CD8-positive, alpha-beta T cell (primary cell): ENCODE measurements at places on chromosomes 5 and 9.
A peak's percentile ranks its signal among the peaks of the same experiment; 100 is the strongest.

DNA sequence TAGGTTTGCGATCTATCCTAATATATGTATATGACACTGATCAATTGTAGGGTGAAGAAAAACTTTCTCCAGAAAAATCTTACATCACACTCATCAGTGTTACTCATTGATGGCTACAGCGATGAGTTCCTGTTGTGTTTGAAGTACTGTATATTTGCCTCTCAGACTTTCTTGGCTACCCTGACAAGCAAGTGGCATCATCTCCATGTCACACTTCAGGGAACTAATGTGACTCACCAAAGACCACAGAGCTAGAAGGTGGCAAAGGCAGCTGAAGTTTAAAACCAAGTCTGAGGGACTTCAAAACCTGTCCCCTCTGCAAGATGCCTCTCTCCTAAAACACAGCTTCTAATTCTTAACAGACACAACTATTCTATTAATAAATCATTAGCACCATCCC, 451.4 kb downstream of the CTNND2 start:
- DNase-seq = no peak

DNA sequence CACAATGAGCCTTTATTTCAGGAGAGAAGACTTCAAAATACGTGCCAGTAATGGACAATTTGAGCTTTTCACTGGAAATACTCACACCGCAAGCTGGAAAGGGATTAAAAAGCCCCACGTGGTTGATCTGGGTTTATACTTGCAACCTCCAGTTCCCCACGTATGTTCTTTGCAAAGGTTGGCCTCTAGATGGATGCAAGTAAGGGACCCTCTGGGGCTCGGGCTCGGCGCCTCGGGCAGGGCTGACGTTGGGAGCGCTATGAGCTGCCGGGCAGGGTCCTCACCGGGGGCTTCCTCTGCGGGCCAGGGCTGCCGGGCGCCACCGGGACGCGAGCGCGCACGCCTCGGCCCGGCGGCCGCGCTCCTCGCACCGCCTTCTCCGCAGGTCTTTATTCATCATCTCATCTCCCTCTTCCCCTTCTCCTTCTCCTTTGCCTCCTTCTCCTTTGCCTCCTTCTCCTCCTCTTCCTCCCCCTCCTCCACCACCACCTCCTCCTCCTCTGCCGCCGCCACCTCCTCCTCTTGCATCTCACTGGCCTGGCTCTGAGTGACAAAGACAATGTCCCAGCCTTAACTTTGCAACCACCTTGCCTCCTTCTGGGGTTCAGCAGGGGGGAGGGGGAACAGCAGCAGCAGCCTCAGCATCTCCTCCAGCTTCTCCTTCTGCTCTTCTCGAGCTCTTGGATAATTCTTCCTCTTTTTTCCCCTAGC, 701 bp upstream of the ZNF462 start:
- DNase-seq = no peak

GRCh38 chr9:126611592-126612325, 2.0 kb upstream of the LMX1B start:
- DNase-seq = peak; percentile 56

GRCh38 chr5:172140120-172140519, 47.9 kb downstream of the STK10 start:
- DNase-seq = no peak

GRCh38 chr5:137935190-137935589, 45.9 kb downstream of the PKD2L2 start:
- DNase-seq = no peak

- peak; percentile 13 for DNase-seq
Measured at GRCh38 chr9:101711330-101711941, 27.0 kb downstream of the GRIN3A start.

- DNase-seq = no peak
Measured at GRCh38 chr5:179505636-179506261, 44.6 kb upstream of the RUFY1 start.

GRCh38 chr9:137899551-137900360, 22.2 kb downstream of the CACNA1B start:
- DNase-seq = no peak

DNA sequence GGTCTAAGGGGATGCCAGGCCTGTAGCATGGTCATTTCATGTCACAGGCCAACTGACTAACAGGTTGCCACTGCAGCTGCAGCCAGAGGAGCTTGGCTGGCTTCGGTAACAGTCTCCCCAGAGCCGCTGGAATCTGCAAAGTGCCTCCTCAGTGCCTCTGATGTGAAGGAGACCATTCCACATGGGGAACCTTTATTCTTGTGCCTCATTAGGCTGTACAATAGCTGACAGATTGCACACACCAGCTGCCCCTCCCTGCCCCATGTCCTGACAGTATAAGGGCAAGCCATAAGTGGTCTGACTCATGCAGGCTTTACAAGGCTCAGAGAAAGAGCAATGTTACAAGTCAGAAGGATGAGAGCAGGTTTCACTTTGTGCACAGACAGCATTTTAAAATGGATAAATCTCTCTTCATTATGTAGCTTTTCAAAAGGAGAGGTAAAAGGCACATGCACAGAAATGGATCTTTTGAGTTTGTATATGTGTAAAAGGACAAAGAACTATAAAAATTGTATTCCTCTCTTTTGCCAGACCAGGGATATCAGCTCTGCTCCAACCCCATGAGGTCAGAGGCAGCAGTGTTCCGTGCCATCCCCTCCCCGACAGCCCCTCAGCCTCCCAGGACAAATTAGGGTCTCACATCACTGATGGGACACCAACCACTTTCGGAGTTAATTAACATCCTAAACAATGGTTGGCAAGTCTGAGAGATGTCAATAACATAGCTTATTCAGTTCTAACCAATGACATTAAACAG, 467.8 kb downstream of the TMEM232 start:
- no peak for DNase-seq

- DNase-seq = no peak
Measured at GRCh38 chr9:108536836-108537601, 318.8 kb downstream of the ACTL7B start.

DNA sequence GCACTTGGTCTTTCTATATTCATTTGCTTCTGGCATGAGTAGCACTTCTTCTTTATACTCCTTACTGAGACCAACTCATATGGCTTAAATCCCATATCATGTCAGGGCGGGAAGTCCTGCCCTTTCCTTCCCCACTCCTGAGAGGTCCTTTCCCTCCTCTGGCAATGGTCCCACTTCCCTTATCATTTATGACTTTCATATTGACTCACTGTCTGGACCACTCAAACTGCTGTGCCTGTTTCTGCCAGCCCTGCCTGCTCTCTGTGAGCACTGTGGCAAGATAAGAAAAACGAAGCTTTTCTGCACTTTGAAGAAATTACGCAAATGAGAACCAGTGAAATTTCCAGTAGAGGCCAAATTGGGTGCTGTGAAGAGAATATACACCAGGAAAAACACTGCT, 58.1 kb downstream of the ZNF474 start:
- no peak for DNase-seq

DNA sequence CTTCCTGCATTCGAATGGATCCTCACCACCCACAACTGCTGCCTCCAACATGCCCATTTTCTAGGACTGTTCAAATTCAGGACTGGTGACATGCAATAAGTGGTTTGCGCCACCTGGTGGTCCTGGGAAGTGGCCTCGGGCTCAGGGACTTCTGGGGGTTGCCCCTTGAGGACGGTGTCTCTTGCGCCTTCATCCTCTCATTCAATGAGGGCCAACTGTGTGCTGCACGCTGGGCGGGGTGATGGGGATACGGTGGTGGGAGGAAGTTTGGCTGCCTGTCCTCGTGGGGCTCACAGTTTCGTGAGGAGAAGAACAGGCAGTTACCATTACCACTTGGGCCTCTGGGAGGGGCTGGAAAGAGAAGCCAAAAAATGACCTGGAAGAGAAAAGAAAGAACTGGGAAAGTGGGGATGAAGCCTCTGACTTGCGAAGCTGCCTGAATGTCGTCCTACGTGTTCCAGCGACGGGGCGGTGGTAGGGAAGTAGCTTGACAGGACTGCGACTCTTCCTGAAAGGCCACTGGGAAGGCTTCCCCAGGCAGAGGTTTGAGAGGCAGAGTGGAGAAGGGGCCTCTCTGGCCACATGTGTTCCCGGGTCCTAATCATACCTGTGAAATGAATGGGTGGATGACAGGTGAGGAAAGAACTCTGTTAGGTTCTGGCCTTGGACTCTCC, 49.0 kb downstream of the PSD2 start:
- DNase-seq = peak; percentile 76

- DNase-seq = no peak
Measured at GRCh38 chr9:128164307-128164885, 4.3 kb downstream of the BBLN start.

GRCh38 chr5:39254671-39255070, 35.3 kb upstream of the FYB1 start:
- DNase-seq = no peak

DNA sequence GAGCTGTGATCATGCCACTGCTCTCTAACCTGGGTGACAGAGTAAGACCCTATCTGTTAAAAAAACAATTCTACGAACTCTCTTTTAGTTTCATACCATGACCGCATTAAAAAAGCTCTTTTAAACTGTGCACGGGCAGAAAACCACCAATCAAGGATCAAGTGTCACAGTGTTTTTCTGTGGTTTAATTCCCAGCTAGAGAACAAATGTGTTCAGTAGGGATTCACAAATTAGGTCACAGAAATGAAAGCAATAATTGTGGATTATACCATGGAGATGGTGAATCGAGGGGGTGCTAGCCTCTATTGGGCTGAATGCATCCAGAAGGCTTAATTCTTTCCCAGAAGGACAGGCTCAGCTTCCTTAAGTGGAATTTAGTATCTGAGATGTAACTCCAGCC, 79.1 kb downstream of the ATG10 start:
- no peak for DNase-seq

- no peak for DNase-seq
Measured at GRCh38 chr9:21744841-21745240, 57.6 kb upstream of the MTAP start.

- no peak for DNase-seq
Measured at GRCh38 chr9:18190671-18191374, 283.1 kb upstream of the ADAMTSL1 start.

- DNase-seq = peak; percentile 57
Measured at GRCh38 chr5:178461004-178461730, 129.0 kb downstream of the COL23A1 start.

DNA sequence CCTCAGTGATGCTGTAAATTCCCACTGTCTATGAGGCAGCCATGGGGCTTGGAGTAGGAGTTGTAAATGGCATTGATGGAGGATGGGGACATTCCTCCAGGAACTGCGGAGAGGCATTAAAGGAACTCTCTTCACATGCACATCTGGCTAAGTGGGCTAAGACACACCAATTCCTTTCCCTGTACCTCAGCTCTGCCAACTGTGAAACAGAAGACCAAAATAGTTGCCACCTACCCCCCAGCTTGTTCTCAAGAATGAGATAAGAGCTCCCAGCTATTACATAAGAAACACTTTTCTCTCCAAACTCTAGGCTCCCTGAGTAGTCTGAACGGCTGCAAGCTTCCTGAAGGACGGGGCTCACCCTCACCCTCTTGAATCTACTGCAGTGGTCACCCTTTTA, 144.6 kb upstream of the SLC30A5 start:
- no peak for DNase-seq

DNA sequence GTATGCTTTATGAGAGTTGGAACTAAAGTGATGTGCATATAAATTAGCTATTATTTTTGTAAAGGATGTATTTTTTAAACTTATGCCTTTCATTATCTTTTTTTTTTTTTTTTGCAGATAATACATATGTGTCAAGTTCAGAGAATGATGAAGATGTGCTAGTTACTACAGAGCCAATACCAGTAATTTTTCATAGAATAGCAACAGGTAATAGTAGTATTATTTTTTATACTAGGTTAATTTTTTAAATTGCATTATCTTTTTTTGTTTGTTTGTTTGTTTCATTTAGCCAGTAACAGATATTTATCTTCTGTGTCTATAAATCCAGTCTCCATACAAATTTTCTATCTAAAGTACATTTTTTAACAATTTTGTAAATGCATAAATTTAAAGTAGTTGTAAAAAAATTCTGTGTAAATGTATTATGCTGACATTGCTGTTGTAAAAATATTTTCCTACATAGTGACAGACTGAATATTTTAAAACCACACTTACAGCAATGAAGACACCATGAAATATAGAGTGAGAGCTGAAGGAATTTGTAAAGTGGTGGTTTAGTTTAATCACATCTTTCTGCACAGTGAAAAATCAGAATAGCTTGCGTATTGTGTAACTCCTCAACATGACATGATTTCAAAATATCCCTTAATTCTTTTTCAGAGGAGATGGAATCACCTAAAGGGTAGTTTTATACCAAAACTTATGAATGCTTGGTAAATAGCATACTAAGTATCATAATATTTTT, 93.3 kb downstream of the PARP8 start:
- no peak for DNase-seq

DNA sequence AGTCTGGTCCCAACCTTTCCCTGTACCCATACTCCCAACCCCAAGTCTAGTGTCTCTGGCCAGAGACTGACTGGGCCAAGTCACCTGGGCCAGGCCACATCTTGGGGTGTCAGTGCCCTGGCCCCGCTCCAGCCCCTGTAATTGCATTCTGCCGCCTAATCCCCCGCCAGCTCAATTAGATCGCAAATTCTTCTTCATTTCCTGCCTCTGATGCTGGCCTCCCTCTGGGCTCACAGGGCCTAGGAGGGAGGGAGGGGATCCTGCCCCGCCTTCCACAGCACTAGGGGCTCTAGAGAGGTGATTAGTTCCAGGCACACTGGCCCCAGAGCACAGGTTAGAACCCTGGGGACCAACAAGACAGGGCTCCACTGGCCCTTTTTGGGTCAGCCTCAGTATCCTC, 5.5 kb downstream of the CXXC5 start:
- DNase-seq = no peak

- DNase-seq = no peak
Measured at GRCh38 chr5:139644001-139644456, 4.1 kb upstream of the CXXC5 start.

- no peak for DNase-seq
Measured at GRCh38 chr9:126001581-126002225, 254.5 kb downstream of the PBX3 start.

DNA sequence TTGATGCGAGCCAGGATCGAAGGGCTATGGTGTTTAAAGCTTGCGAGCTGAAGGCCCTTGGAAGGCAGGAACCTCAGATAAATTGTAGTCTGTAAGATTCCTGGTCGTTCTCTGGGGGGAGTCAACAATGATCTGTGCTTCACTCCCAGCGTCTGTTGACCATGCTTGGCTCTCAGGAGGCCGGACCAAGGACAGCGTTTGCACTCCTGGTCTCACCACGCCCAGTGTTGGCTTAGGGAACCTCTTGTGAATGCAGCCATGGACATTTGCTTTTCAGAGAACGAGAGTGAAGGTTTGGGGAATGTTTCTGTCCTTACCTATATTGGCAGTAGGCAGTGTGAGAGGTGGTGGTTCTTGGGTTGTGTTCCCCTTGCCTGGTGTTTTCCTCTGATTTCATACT, 60.2 kb upstream of the FAM120AOS start:
- no peak for DNase-seq
